ENCODE measurements at places on chromosomes 7 and 10.

DNA sequence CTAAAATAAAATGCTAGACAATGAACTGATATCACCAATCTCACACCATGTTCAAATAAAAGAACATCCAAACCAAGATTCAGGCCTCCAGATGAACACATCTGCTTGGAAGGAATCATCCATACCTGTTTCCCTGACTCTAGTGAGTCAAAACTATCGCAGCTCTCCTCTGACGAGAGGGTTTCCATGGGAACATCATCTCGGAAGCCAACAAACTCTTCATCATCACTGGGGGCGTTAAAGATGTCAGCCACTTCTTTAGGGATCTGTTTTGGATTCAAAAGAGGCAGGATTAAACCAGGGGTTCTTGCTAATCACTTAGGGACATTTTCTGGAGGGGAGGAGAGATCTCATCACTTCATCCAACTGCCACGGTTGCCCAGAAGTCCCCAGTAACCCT is 29.1 kb downstream of the CDCA7L start:
- no peak for DNase-seq

GRCh38 chr7:20917603-20918002 is 130.9 kb upstream of the SP8 start:
- DNase-seq, result no peak

DNA sequence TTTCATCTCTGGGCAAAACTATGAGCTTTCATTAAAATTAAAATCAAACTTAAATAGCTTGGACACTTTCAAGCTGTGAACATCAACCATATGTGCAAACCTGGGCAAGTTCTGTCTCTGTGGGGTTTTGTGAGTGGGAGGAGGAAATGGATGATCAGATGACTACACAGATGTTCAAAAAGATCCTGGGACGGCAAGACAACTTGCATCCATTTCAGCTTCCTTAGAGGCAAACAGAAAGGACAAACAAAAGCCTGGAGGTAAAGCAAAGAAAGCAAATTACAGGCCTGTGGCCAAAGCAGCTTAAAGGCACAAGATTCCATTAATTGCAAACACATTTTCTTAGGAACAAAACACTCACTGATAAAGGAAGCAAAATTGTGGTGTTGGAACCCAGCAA is 222.2 kb downstream of the NEBL start:
- DNase-seq, result no peak

- DNase-seq, result no peak
These were observed 18.7 kb downstream of the KIFBP start for GRCh38 chr10:69007260-69007659.

- DNase-seq, result no peak
These were observed 96.1 kb downstream of the SH3PXD2A start for GRCh38 chr10:103759100-103759781.

DNA sequence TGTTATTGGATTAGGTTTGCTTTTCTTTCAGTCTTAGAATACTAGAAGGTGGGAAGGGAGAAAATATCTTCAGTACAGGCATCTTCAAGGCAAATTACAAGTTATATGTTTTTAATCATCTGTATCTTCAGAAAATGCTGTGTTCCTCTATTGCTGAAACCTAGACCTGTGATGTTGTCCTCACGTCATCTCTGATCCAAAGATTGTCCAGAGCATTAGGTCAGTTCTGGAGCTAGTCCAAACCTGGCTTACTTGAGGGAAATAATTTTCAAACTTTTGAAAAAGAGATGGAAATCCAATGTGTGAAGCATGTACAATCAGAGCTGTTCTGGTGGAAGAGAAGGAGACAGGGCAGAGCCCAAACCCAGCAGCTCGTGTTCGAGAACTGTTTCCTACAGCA is 217.3 kb downstream of the ZEB1 start:
- no peak for DNase-seq

DNA sequence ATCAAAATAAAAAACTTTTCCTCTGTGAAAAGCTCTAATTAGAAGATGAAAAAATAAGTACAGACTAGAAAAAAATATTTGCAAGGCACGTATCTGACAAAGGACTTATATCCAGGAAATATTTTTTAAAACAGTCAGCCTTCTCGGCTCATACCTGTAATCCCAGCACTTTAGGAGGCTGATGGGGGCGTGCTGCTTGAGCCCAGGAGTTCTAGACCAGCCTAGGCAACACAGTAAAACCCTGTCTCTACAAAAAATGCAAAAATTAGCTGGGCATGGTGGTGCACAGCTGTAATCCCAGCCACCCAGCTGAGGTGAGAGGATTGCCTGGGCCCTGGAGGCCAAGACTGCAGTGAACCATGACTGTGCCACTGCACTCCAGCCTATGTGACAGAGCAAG is 542.8 kb downstream of the PARD3 start:
- DNase-seq, result no peak

DNA sequence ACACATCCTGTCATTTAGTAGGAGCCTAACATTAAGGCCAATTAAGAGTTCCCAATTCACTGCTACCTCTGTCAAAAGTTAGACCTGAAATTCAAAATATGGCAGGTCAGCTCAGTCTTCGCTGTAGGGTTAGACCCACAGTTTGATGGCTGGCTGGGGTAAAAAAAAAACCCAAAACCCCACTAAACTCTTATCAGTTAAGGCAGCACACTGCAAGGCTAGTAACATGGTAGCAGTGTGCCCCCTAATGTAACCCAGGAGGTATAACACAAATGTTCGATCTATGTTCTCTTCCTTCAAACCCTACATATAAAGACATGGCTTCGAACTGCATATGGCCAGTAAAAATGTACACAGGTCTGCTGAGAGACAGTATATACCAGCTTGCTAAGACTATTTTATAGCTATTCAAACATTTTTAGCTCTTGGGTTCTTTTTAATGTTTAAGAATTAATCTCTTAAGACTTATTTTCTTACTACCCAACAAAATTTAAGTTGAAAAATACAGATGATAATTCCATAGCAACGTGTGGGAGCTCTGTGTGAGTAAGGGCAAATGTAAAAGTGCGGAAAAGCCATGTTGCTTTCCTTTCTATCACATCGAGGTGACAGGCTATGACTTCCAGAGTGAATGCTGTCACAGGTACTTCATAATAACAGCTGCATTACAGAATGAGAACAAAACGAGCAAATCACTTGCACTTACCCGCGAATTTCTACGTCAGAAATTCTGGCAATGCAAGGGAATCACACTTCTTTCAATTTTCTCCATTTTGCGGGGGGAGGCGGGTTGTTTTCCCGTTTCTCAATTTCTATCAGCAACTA is 168.4 kb upstream of the IMMP2L start:
- peak; percentile 62 for DNase-seq

GRCh38 chr7:1758028-1758858 is 88.2 kb downstream of the ELFN1 start:
- DNase-seq, result no peak

DNA sequence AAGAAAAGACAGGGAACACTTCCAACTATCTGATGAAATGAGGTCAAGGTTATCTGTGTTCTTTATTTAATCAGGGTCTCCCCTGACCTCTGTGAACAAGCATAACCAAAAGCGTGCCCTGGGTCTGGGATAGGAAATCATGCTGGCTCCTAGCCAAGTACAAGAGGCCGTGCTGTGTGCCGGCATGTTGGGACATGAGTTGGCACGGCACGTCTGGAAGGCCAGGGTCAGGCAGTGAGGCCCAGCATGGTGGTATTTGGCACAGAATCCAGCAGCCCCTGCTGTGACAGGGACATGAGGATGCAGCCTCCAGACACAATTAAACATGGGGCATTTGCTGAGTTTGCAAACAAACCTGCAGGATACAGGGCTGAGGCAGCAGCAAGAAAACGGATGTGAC is 320.4 kb downstream of the PLXNA4 start:
- DNase-seq, result peak; percentile 30

GRCh38 chr7:121269798-121270197 is 59.0 kb upstream of the WNT16 start:
- DNase-seq, result no peak

- no peak for DNase-seq
These were observed 2.7 kb downstream of the CUL1 start for GRCh38 chr7:148701414-148701813.

GRCh38 chr7:27239387-27240014 is 3.1 kb upstream of the EVX1 start:
- no peak for DNase-seq

DNA sequence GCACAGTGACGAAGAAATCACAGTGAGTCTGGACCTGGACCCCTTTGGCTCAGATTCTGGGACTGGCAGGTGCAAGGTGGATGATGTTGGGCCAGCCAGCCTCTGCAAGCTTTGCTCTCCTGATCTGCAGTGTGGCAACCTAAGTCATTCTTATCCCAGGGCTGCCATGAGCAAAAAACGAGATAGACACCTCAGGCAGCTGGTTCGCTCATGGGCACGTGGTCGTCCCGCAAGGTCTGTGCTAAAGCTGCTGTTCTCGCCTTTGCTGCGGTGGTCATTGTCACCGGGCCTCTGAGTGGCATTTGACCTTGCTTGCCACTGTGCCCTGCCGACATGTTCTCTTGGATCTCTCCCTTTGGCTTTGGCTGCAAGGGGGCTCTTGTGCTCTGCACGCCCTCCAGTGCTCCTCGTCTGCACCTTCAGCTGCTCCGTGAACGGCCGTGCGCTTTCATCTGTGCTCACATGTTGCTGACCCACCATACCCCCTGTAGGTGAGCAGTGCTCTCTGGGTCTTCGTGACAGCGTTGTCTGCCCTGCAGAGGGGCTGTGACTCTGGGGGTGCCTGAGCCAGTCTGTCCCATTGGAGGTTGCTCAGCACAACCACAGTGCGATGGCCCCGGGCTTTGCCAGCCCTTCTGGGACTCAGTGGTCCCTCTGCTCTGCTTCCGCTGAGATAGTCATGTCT is 317.0 kb downstream of the GLRX3 start:
- no peak for DNase-seq

GRCh38 chr7:24978843-24979469 is 1.0 kb downstream of the OSBPL3 start:
- no peak for DNase-seq
